Pons (tissue), 1 donor: ENCODE measurements at places on chromosomes 1 and 21.

DNA sequence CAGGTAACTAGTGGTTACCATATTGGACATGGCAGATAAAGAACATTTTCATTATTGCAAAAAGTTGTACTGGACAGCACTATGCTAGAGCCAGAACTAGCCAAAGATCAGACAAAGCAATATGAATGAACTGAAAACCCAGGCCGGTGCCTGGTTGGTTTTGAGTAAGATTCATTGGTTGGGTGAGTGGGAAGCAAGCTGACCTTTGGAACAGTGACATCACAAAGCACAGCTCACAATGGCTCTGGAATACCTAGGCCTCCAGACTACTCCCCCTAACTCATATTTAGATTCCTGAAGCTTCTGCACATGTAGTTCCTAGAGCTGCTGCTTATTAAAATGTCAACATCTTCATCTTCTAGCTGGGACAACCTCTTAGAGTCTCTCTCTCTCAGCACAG lies at the start of gene TMCO2:
Gene TMCO2 (plus strand): TSS at position 283 of the 400 bp plus-strand sequence. CDS start 57 bp downstream, at position 340.
- no peak for DNase-seq

DNA sequence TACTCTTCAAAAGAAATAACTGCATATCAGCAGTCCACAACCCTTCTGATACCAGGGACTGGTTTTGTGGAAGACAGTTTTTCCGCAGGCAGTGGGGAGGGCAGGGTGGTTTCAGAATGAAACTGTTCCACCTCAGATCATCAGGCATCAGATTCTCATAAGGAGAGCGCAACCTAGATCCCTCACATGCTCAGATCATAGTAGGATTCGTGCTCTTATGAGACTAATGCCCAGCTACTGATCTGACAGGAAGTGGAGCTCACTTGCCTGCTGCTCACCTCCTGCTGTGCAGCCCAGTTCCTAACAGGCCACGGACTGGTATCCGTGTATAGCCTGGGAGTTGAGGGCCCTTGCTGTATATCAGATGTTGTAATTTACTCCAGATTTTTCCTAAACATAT lies 11.5 kb downstream of the RO60 start:
- no peak for DNase-seq

GRCh38 chr1:160411271-160412027 lies 11.1 kb downstream of the VANGL2 start:
- DNase-seq, result no peak

DNA sequence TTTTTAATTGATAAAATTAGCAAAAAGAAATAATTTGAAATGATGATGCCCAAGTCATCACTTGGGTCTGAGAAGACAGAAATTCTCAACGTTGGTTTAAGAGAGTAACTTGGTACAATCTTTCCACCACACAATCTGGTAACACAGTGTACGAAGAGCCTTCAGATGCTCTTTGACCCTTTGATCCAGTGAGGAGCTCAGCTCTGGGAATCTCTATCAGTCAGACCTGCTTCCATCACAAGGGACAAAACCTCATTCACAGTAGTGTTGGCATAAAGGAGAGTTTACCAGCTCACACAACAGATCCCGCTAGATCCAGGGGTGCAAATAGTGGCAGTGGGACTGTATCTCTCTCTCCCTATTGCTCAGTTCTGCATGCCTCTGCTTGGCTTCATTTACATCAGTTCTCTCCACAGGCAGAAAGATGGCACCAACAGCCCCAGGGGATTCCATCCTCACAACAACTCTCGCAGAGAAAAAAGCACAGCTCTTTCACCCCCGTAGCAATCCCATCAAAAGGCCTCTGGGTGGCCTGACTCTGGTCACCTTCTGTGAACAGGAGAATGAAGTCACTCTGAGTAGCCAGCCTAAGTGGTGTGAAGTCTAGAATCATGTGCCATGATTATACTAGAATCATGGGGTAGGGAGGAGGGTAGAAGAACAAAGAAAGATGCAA lies 119.7 kb downstream of the ZNF281 start:
- DNase-seq, result no peak

DNA sequence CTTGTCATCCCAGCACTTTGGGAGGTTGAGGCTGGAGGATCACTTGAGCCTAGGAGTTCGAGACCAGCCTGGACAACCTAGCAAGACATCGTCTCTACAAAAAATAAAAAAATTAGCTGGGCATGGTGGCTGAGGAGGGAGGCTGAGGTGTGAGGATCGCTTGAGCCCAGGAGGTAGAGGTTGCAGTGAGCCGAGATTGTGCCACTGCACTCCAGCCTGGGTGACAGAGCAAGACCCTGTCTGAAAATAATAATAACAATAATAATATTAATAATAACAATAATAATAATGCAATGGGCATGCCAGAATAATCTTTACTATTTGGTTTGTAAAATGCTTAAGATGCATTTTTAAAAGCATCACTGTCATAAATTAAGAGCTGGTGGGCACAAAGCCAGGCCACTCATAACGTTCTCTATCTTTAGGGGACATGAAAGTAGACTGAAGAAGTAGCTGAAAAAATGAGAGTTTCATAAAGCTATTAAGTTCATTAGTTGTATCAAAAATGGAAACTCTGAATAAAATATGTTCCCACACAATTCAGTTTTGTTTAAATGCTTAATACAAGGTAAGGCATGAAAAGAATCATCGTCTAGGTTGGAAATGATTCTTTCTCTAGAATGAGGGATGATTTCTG lies 51.6 kb upstream of the ITPKB start:
- DNase-seq, result no peak

DNA sequence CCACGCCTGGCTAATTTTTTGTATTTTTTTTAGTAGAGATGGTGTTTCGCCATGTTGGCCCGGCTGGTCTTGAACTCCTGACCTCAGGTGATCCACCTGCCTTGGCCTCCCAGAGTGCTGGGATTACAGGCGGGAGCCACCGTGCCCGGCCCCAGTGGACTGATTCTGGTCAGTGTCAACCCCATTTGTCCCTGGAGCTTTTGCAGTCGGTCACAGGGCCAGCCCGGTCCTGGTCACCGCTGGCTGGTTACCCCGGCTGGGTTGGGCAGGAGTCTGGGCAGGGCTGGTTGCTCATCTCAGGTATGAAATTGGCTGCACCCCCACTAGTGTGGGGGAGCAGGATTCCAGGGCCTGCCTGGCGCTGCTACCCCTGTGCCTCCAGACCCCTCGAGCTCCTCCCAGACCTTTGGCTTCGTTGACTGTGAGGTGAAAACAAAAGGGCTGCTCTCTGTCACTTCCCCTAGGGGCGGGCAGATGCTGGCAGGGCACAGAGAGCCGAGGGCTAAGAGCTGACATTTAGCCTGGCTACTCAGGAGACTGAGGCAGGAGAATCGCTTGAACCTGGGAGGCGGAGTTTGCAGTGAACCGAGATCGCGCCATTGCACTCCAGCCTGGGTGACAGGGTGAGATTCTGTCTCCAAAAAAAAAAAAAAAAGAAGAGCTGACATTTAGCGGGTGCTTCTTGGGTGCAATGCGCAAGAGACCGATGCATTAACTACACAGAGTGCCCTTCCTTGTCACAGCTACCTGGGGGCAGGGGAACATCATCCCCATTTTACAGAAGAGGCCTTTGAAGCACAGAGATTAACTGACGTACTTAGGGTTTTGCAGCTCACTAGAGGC lies 10.6 kb downstream of the TNFRSF1B start:
- no peak for DNase-seq

- peak; percentile 1 for DNase-seq
These were observed 5.8 kb upstream of the LAMC2 start for GRCh38 chr1:183180218-183180617.

DNA sequence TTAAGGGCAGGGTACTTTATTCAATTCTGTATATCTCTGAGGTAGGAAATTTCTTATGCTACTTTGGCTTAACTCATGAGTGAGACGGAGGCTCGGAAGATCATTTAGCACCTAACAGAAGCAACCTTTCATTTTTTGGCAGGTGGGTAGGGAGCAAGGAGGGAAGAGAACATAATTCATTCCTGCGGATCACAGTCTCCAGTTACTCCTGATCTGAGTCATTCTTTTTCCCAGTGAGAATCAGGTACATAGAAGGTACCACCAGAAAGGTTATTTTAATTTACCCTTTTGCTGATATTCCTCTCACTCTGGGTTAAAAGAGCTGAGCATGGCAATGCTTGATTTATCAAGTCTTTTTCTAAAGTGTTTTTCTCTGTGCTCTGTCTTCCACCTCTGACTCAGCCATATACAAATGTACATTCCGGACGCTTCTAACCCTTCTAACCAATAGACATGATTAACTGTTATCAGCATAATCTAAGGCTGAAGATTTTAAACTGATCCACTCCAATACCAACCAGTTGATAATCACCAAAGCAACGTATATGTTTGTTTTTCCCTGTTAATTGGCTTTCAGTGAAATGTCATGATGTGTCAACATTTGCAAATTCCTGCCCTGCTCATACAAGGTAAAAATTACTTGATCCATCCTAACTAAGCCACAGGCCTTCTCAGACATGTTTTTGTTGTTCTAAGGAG lies 271.7 kb downstream of the DUSP10 start:
- no peak for DNase-seq

- DNase-seq, result no peak
These were observed 44.2 kb upstream of the MARK1 start for GRCh38 chr1:220483700-220484099.

- no peak for DNase-seq
These were observed 27.7 kb downstream of the RAB7B start for GRCh38 chr1:205975387-205975998.
